Stimulated activated CD4-positive, alpha-beta T cell treated with anti-CD3 and anti-CD28 coated beads, TNF-alpha, amount 100 ng/mL, for 1 hour (primary cell): ENCODE measurements at places on chromosomes 2 and 18.

DNA sequence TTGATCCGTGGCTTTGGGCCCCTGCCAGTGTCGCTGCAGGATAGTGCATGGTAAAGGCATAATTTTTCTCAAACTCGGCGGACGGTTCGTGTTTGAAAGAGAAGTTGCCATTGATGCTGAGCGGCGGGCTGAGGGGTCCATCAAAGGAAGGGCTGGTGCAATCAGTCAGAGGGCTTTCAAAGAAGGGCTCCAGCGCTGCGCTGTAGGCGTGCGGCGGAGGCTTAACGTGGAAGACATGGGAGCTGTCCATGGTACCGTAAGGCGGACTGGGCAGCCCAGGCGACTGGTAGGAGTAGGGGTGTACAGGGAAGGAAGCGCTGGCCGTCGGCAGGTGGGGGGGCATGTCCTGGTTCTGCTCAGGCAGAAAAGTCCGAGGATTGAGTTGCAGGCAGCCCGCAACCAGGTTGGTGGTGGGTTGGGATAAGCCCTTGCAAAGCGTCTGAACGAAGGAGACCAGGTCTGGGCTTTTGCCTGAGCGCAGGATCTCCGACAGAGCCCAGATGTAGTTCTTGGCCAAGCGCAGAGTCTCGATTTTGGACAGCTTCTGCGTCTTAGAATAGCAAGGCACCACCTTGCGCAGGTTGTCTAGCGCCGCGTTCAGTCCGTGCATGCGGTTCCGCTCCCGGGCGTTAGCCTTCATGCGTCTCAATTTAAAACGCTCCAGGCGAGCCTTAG, 2.3 kb downstream of the NEUROD1 start:
- DNase-seq = no peak

DNA sequence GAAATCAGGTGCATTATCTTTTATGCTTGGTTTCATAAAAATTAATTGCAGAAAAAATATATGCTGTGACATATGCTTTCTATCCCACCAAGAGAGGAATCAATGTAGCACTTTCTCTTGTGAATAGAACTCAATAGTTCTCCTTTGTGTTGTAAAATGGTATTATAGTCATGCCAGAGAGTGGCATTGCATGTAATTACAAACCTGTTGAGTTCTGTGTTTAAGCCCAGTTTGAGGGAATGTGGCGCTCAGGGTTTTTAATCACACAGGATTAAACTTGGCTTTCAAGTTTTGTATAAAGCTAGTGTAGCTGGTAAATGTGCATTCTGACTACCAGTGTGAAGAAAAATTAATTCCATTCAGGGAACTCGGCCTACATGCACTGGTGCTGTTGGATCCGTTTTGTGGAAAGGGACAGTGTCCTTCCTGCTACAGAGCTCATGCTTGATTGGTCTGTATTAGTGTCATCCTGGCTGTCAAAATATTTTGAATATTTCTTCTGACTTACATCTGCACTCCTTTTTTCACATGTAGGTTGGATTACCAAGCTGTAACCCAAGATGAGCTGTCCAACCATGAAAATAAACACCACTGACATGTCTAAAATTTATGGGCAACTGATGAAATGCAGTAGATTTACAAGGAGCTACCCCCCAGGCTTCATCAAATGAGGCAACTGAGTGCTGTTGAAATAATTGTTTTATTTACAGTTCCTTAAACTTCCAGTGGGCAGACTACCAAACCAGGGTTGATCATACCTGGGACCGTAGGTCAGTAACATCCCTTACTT, 80.3 kb downstream of the SLC4A3 start:
- DNase-seq = no peak

- no peak for DNase-seq
These were observed 104.2 kb downstream of the ZNF521 start for GRCh38 chr18:25247725-25248124.

DNA sequence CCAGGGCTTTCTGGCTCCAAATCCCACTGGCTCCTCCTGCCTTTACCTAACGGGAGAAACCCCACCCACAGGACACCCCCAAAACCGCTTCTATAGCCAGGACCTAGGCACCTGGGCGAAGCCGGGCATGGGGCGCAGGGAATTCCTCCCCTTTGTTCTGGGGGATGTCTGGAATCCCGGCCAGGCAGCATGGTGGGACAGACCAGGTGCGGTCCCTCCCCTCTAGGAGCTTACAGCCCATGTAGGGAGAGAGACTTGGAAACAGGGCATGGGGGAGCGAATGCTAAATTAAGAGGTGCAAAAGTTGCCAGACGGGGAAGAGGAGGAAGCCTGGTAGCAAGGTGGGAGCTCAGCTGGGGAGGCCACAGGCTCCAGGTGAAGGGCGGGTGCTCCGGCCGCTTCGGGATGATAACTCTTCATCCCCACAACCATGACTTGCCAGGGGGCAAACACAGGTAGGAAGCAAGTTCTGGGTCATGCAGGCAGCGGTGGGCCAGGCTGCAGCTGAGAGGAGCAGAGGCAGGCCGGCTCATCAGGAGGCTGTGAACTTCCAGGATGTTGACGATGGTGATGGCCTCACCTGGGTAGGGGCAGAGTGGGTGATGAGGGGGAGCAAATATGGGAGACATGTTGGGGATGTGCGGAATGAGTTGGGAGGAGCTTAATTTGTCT, 1.3 kb downstream of the TMEM37 start:
- DNase-seq = no peak

DNA sequence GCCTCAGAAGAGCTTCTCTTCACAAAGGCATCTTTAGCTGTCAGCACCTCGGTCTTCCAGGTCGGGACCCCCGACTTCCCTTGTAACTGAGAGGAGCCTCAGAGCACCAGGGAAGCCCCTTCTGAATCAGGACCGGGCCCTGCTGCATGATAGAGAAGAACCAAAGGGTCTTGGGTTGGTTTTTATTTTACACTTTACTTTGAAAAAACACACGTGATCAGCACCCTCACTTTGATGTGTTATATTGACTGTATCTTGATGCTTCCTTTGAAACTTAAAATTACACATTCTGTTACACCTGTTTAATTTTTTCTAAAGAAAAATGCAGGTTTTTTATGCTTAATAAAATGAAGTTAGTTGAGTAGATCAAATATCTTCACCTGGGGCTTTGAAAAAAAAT, 202.3 kb downstream of the FAM210A start:
- DNase-seq = no peak

DNA sequence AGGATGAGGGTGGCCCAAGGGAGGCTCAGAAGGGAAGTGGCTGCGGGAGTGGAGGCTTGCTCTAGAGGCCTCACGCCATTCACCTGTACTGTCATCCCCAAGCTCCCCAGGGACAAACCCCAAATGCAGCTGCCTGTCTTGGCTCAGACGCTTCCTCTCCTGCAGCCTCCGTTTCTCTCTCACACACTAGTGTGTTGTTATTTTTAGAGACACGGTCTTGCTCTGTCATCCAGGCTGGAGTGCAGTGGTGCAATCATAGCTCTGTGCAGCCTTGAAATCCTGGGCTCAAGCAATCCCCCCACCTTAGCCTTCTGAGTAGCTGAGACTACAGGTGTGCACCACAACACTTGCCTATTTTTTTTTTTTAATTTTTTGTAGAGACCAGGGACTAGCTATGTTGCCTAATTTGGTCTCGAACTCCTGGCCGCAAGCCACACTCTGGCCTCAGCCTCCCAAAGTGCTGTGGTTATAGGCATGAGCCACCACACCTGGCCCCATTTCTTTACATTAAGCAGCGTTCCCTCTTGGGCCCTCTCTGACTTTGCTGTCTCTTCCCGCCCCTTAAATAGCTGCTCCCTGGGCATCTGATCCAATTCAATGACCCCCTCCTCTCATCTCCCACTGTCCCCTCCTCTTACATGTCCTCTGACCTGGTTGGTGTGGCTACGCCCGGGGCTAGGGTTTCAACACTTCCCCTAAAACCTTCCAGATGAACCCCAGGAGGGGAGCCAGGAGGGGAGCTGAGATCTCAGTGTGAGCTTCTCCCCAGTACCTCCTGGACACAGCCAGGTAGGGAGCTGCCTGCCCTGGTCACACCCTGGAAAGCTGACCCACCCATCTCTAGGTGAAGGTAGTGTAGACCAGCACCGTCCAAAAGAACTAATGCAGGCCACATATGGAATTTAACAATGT, 24.0 kb upstream of the LOXHD1 start:
- DNase-seq = no peak

DNA sequence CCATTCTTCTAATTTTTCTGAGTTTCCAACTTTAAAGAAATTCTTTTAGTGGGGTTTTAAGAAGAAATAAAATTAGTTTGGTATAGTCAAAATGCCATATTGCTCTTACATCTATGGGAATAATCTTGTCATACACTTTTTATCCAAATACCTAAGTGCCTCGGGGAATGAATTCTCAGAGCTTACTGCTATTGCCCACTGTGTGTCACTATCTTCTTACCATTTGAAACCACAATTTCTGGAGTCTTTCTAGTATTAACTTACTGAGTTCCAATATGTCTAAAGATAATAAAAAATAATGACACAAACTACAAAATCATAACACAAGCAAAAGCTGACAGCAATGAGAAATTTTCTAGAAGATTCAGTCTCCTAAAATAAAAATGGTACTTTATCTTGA, 23.7 kb upstream of the DNAH6 start:
- DNase-seq = no peak

DNA sequence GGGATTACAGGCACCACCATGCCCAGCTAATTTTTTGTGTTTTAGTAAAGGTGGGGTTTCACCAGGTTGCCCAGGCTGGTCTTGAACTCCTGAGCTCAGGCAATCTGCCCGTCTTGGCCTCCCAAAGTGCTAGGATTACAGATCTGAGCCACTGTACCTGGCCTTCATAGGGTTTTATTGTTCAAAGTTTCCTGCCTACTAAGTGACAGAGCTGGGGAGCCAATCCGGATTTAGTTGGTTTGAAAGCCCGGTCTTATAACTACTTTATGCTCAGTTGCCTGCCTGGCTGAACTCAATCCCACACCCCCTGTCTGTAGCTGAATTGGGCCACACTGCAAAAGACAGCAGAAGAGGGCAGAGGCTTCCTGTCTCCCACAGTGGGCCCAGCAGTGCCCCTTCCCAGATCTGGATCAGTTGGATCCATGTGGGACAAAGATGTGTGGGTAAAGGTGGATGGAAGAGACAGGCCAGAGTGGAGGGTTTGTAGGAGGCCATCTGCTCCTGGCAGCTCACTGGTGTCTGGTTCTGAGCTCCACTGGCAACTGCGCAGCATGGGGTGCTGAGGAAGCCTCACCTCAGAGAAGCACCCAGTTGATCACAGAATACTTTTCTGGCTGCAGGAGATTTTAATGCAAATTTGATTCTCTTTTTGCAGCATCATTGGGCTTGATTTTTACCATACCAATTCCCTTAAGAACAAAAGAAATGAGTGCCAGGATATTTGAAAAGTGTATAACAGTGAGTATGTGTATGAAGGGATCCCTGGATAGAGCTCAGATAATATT, 144.9 kb downstream of the DDX1 start:
- DNase-seq = no peak

GRCh38 chr2:7736646-7737305, 819.6 kb downstream of the RNF144A start:
- DNase-seq = no peak

GRCh38 chr2:196406-196805, 67.4 kb downstream of the SH3YL1 start:
- DNase-seq = no peak

DNA sequence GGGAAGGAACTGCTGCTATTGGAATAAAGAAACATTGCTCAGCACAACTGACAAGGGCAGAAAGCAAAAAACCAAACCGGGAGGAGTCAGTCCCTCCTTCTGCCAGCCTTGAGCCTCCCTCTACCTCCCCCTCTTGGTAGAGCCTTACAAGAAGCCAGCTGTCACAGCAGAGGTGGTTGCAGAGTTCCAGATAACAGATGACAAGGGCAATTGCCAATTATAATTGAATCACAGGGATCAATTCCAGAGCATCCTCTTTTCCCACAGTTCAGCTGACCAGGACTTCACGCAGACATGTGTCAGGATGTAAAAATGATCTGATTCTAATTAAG, 548.2 kb upstream of the LRRTM1 start:
- DNase-seq = no peak

DNA sequence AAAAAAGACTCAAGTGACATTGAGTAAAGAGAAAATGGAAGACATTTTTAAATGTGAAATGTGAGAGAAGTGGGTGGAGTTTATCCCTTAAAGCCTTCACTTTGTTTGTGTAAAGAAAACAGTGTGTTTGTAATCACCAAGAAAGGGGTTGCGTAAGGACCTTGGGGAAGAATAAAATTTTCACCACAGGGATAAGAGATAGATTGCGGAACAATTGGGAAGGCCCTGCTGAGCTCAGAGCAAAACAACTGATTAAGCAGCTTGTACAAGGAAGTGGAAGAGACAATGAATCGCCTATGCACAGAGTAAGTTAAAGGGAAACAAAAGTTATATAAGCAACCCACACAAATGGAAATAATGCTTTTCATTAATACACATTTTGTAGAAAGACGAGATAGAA, 327.7 kb downstream of the RAD51AP2 start:
- DNase-seq = no peak

- no peak for DNase-seq
These were observed 110.1 kb downstream of the MCFD2 start for GRCh38 chr2:46805401-46805951.

DNA sequence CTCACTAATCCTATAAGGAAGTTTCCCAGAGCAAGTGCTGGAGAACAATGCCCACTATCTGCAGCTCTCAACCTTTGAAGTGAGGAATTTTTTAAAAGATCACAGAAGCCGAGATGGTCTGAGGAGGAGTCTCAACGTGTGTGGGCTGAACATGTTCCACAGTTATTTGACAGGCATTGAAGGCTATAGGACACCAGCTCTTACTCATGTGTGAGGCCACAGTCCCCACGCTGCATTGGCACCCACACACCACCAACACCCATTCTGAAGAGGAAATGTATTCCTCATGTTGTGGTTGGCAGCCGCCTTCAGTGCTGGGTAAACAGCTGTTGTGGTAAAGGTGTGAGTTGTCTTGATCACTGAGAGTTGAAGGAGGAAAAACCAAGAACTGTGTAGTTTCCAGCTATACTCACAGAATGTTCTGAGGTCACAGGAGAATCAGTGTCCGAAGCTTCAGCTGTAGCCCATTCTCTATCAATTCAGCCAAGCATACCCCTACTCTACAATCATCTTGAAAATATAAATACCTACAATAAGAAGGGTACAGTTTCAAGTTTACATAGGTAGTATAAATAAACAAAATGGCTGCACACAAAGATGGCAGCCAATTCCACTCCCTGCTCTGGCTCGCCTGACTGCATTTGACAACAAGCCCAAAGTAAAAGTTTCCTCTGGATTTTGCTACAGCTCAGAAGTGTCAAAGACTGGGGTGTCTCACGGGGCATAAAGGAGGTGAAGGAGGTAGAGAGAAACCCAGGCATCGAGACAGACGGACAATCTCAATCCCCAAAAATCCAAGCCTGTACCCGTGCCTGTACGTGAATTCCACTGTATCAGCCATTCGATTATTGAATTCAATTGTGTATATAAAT, 12.1 kb downstream of the CD226 start:
- DNase-seq = peak; percentile 62

GRCh38 chr2:64722291-64723044, 68.8 kb upstream of the SERTAD2 start:
- no peak for DNase-seq
